ENCODE measurements at places on chromosomes 3 and 15. TPM values are rescaled to one million over a fixed set of nuclear protein-coding genes. Genes with fewer than 3 reads are reported as not detected.

DNA sequence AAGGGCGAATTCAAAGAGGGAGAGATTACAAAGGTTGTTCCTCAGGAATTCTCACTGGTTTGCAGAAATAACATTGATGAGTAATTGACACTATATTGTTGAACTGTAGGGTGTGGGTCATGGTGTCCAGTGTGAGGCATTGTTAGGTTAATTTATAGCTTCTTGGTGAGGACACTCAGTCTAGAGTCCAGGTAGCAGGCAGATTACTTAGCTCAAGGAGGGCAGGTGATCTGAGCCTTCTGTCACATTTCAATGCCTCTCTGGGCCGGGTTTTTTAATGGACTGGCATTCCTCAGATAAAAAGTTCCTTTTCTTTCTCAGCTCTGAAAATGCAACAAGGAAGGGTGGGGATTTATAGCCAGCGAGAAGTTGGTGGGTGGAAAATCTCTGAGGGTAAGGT lies 194.2 kb upstream of the PROK2 start:
- no peak for ATAC-seq

- no peak for ATAC-seq
Measured at GRCh38 chr3:69354948-69355347, 30.9 kb downstream of the FRMD4B start.

DNA sequence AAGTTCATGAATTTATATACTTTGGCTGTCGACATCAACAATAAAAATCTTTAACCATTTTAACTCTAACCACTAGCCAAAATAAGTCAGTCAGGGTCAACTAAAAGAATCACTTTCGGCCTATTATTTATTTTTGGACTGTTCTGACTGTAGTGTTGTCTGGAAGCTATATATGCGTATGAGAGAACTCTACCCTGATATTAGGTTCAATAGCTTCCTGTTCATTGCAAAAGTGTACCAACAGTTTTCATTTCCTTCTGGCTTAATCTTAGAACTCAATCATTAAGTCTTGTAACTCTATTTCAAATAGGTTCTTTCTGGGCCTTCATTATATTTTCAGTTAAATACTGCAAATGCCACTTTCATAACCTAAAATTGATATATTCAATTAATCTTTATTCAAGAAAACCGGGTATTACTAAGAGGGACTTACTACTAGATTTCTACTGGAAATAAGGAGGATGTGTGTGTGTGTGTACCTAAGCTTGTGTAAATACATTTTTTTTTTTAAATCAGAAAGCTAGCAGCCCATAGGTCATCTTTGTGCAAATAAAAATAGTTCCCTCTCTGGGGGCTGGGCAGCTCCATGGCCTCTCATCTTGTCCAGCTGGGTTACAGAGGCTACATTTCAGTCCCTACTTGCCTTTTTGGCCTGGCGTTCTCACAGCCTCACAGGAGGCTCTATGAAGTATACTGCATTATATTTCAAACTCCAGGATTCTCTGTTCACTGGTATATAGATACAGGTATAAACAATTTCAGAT lies 5.8 kb downstream of the SERPINI2 start:
- peak; percentile 21 for ATAC-seq

GRCh38 chr3:64595253-64595694 lies 92.5 kb downstream of the ADAMTS9 start:
- peak; percentile 48 for ATAC-seq

GRCh38 chr3:124881976-124882697 lies 5.0 kb downstream of the ITGB5 start:
- ATAC-seq = no peak

DNA sequence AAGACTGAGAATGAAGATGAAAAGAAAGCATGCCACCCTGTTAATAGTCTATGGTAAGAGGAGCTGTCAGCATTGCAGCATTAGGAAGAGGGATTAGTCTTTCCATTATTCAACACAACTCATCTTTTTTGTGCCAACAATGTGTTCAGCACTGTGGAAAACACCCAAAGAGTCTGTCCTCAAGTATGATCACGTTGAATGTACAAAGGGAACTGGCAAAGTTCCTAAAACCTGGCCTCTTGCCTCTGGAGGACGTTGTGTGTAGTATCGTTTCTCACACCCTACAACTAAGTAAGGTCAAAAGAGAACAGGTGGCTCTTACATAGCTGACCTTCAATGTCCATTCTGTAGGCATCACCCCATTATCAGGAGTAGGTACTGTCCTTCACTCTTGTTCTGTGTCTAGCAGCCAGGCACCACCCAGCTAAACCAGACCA lies 147.9 kb upstream of the THBS1 start:
- ATAC-seq = peak; percentile 77

DNA sequence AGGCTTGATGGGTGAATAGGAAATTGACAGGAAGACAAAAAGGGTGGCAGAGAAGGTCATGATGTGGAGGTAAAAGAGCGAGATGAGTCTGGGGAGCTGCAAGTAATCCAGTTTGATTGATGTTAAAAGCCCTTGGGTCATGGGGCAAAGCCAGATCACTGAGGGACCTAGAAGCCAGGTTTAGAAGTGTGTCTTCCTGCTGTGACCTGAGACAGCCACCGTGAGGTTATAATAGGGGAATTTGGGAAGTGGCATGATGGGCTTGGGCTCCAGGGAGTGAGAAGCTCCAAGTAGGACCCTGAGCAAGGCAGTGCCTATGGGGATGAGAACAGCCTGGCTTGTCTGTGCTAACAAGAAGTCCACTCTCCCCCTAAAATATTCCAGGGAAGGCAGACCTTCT lies 298.5 kb downstream of the RPLP1 start:
- no peak for ATAC-seq

GRCh38 chr3:191170097-191170496 lies 28.9 kb upstream of the OSTN start:
- ATAC-seq = no peak

GRCh38 chr3:31244929-31245817 lies 287.6 kb upstream of the STT3B start:
- no peak for ATAC-seq

GRCh38 chr3:100865442-100865841 lies 127.8 kb downstream of the ABI3BP start:
- no peak for ATAC-seq

- no peak for ATAC-seq
Measured at GRCh38 chr3:38120693-38121450, 16.1 kb downstream of the ACAA1 start.

Gene CCDC80
- 3.3 TPM for total RNA-seq

Gene SKOR1
- total RNA-seq = 0.52 TPM

Gene PTX3
- total RNA-seq = 6.4 TPM

Gene ST3GAL6
- total RNA-seq = not detected

Gene LRRFIP2
- total RNA-seq = 37.0 TPM

Gene BFSP2
- total RNA-seq = not detected

Gene BNC1
- total RNA-seq = 0.22 TPM

All from motor neuron (in vitro differentiated cells).